ENCODE measurements at places on chromosomes 2 and 18.

DNA sequence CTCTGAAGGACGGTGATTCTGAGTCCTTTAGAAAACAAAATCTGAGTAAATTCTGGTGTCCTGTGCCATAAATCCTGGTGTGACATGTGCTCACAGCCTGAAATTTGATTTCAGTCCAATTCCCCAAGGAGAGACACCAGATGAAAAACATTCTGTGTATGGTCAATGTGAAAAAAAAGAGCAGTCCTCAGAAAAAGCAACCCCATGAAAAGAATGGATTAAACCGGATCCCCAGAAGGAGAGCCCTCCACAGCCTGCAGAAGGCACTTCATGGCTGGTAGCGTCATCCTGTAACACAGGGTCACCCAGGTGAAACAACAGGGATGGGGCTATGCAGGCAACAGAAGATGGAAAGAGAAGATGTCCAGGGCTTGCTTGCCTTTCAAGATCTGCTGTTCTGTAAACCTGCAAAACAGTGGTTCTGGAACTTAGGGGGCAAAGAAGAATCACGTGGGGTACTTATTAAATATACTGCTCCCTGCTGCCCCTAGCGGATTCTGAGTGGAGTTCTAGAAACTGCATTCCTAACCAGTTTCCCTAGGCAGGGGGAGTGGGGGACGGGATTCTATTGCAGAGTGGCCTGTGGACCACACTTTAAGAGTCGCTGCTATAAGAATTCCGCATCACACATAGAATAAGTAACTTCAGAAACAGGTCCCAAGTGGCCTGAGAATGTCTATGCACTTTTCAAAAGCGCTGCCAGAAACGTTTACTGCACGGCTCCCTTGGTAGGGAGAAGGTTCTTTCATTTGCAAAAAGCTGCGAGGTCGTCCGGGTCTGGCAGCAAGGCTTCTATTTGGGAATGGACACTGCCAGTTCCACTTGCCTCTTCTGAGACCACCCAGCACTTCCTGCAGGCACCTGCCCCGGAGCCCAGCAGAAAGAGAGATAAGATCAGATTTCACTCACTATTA lies 118.9 kb upstream of the ARL5A start:
- peaks cover 9% of the 10 kb centered on the region for H3K36me3 ChIP-seq
- peak; percentile 37 for DNase-seq
- H3K27ac ChIP-seq: no peak overlapping the region
- no peaks in the 10 kb centered on the region for H3K27me3 ChIP-seq

DNA sequence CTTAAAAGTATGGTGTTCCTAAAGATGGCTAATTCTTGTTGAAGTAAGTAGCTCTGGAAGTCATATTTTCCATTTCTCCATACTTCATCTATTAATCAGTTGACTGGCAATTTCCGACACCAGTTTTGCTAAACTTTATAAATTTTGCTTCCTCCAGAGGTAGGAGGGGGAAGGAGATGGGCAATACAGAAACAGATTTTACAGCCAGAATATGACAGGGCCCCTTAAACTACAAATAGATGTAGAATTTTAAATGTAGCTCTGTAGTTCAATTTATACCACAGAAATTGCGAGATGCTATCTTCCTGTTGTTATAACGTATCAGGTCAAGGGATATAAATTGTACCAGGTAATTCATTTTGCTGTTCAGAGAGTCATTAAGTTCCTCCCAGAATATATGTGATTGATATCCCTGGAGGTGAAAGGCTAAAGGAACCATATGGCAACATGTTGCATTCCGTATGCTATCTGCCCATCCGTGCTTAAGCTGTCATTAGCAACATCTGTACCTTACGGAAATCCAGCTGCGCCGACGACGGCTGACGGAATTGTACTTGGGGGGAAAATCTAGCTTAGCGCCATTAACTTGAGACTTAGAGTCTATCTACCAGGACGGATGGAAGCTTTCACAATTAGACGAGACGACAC lies 8.4 kb upstream of the NR4A2 start:
- peak overlapping the region; percentile 96 for H3K27ac ChIP-seq
- DNase-seq: no peak
- peak overlapping the region; percentile 91 for H3K4me3 ChIP-seq
- peaks cover 12% of the 10 kb centered on the region for H3K27me3 ChIP-seq
- peaks cover 14% of the 10 kb centered on the region for H3K4me1 ChIP-seq

- no peak overlapping the region for H3K4me3 ChIP-seq
- no peaks in the 10 kb centered on the region for H3K4me1 ChIP-seq
- H3K36me3 ChIP-seq: no peaks in the 10 kb centered on the region
Measured at GRCh38 chr2:41821167-41821566, 226.7 kb upstream of the PKDCC start.

DNA sequence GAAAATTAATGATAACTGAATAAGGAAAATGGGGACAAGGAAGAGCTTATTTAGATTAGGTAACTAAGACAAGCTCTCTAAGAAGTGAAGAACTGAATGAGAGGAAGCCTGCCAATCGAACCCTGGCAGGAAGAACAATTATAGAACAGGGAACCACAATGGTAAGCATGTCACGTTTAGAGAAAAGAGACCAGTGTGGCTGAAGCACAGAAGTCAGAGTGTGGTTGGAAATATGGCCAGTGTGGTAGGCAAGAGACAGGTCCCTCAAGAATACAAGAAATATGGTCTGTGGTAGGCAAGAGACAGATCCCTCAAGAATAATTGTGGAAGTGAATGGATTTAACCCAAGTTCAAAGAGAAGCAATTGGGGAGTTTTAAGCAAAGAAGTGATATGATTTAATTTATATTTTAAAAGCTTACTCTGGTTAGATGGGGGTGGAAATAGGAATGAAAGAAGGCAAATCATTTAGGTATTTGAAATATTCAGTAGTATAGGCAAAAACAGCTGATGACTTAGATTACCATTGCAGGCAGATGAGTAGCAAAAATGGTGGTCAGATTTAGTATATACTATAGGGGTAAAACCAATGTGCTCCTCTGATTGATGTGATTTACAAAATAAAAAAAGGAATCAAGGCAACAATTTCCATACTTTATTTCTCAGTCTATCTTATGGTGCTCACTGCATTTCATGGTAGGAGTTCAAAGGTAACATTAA lies 38.8 kb upstream of the ERMN start:
- no peak overlapping the region for H3K27ac ChIP-seq
- no peak for DNase-seq
- peaks cover 3% of the 10 kb centered on the region for H3K27me3 ChIP-seq
- no peak overlapping the region for H3K4me3 ChIP-seq
- peaks cover 7% of the 10 kb centered on the region for H3K36me3 ChIP-seq
- no peaks in the 10 kb centered on the region for H3K4me1 ChIP-seq

GRCh38 chr2:5940596-5941535 lies 248.7 kb downstream of the SOX11 start:
- no peak overlapping the region for H3K4me3 ChIP-seq
- H3K27me3 ChIP-seq: peaks cover 6% of the 10 kb centered on the region
- no peak for DNase-seq
- H3K4me1 ChIP-seq: peaks cover 2% of the 10 kb centered on the region
- no peak overlapping the region for H3K27ac ChIP-seq

All from glutamatergic neuron (in vitro differentiated cells).